ENCODE measurements at places on chromosomes 3 and 15.

GRCh38 chr3:141114816-141115460 is 63.8 kb downstream of the SPSB4 start:
- DNase-seq, result no peak

- DNase-seq, result no peak
Observed at GRCh38 chr15:56744701-56745683, 11.7 kb upstream of the ZNF280D start.

DNA sequence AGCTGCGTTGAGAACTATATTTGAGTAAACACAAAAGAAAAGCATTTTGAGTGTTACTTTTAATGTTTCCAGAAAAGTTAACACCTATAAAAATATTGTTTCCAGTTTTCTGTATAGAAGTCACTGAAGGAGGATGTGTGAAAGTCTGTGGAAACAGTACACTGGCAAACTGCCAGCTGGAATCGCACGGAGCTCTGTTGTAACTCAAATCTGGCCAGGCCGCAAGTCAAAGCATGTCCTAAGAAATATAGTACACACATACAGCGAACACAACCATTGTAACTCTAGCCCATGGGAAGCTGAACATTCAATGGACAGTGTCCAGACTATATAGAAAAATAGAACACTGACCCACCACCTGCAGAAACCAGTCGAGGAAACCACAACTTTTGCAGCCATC is 657.2 kb downstream of the FHIT start:
- no peak for DNase-seq

DNA sequence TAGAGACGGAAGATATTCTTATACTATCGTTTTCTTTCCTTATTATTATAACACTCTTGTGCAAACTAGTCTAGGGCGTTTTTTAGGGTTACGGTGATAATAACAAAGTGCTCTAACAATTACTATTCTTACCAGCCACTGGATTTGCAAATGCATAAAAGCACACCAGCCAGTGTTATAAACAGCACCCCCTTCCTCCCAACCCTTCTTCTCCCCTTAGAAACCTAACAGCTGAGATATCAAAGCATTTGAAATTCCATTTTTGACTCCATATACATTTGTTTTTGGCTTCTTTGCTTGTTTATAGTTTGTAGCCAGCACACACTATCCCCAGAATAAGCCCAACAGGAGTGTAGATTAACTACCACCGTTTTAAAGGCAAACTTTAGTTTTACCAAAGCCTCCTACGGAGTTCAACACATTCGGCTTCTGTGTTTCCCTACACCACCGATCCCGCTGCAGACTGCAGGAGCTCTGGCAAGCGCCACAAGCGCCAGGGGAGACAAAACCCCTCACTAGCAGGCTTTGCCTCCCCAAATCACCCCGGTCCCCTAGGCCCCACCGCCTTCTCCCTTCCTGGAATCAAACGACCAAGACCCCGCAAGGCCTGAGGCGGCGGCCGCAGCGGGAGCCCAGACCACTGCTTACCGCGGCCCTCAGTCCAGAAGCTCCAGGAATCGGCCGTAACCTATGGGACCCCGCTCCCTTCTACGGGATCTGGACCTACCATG is 461 bp downstream of the COPB2 start:
- DNase-seq, result peak; percentile 4

DNA sequence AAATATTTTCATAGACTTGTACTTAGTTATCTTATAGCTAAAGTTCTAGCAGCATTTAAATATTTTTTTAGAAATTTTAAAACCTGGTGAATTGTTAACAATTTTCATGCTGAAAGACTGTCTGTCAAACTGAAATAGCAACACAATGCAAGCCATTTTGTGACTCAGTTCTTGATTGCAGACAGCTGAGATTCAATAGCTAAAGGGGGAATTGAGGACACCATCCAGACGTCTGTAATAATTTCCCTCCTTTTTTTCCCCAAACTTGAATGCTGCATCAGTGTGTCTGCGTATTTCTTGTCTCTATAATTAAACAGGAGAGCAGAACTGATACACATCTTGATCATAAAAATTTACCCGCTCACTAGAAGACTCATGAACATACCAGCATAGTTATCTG is 468.3 kb downstream of the GBE1 start:
- no peak for DNase-seq

GRCh38 chr3:57756528-57757401 is 656 bp downstream of the SLMAP start:
- DNase-seq, result no peak

- DNase-seq, result no peak
Observed at GRCh38 chr3:84820906-84821305, 137.9 kb upstream of the CADM2 start.

- DNase-seq, result no peak
Observed at GRCh38 chr15:55552451-55552850, 35.7 kb downstream of the PYGO1 start.

DNA sequence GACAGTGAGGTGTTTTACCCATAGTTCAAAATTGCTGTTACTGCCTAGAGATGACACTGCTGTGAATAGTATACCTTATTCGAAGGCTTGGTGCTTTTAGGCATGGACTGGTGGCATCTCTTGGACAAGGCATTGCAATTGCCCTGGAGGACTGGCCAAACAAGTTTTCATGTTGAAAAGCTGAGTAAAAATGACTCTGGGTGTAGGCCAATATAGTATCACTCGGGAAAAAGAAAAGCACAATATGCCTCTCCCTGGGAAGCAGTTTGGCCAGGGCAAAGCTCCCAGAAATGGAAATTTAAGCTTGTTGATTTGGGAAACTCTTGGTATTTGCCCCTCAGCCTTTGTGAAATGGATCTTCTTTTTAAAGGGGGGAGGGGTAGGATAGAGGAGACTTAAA is 54.8 kb downstream of the ZNF609 start:
- no peak for DNase-seq

DNA sequence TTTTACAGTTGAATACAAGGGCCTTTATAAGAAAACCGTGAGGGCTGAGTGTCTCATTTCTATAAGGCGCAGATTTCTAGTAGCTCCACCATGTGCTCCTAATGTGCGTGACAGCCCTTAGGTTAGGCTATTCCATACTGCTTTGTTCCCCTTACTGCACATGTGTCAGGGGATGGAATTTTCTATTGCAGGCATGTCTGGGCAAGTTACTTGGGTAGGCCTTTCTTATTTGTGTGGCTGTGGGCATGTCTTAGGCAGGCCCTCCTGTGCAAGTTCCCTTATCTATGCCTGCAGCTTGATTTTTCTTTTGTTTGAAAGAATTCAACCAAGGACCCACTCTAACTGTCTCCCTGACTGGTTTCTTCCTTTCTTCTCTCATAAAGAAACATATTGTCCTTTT is 434.2 kb upstream of the CNTN3 start:
- no peak for DNase-seq

- DNase-seq, result no peak
Observed at GRCh38 chr3:12585970-12586369, 29.1 kb downstream of the MKRN2 start.

GRCh38 chr3:108474581-108474980 is 35.8 kb downstream of the MYH15 start:
- DNase-seq, result no peak

GRCh38 chr3:69413551-69414207 is 27.8 kb upstream of the FRMD4B start:
- DNase-seq, result no peak

DNA sequence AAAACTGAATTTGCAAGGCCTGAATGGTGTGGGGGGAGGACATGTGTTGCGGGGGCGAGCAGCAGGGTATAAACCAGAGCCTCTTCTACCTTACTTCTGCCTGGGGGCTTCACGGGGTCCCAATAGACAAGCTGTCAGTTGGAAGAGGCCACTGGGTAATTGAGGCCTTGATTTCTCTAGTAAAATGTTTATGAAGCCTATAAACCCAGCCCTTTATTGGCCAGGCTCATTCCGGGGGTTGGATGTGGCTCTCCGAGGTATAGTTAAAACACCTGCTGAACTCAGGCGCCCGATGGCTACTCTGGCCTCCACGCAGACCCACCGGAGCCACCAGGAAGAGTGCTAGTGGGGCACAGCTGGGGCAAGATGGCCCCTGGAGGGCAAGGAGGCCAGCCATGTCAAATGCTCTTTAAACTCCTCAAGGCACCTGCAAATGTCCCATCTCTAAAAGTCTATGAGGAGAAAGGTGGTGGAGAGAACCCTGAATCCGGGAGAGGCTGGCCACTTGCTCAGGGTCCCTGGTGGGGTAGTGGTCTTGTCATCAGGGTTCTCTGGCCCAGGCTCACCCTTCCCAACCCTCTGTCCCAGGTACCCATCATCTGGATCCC is 34.3 kb downstream of the IGDCC3 start:
- DNase-seq, result no peak

DNA sequence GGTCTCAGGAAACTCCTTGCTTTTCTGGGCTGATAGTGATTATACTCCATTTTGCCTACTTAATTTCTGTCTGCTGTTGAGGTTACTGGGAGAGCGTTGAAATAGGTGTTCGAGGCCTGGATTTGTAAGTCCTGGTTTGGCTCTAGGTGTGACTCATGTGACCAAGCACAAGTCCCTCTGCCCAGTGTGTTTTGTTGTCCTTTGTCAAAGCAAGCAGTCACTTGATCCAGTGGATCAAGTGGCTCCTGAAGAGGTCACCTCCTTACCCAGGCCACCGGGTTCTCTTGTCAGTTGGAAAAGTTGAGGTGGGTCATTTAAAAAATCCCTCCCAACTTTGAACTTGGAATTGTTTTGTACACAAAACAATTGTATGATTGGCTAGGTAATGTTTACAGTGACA is 70.0 kb downstream of the LPP start:
- no peak for DNase-seq

GRCh38 chr3:192831111-192831644 is 86.5 kb downstream of the MB21D2 start:
- DNase-seq, result no peak

DNA sequence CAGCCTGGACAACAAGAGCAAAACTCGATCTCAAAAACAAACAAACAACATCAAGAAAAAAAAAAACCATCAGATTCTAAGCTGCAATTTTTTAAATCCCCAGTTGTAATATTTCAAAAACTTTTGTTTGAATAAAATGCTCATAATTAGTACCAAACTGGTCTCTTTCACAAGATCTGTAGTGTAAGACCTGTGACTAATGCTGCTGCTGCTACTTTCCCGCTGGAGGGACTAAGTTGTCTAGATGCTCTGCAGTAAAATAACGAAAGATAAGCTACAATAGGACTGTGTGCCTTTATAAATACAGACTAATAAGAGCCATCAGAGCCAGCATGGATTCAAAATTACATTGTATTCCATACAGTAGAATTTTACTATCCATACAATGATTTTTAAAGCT is 45.4 kb downstream of the TM4SF4 start:
- DNase-seq, result no peak

GRCh38 chr3:123869165-123869564 is 15.0 kb downstream of the MYLK start:
- DNase-seq, result no peak

- DNase-seq, result no peak
Observed at GRCh38 chr15:39192979-39193560, 387.8 kb upstream of the THBS1 start.

DNA sequence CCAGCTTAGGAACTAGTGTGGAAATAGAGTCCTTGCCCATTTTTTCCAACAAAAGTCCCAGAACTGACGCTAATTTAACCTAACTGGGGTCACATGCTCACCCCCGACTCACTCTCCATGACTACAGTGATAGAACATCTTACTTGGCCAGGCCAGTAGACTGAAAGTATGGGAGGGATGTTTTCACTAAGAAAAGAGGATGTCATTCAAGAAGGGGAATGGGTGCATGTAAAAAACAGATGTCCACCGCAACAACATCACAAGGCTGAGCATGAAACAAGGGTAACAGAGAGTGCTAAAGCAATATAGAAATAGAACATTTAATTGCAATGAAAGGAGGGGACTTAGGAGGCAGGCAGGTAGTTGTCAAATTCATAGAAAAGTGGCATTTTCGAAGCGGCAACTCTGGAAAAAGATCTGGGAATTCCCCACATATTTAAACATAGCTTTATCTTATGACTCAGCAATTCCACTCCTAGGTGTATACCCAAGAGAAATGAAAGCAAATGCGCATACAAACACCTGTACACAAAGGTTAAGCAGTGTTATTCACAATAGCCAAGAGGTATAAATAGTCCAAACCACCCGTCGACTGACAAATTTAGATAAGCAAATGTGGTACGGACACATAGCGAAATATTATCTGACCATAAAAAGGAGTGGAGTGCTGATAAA is 41.1 kb upstream of the UBE2E2 start:
- no peak for DNase-seq

GRCh38 chr15:99181545-99181971 is 67.8 kb downstream of the TTC23 start:
- no peak for DNase-seq

- no peak for DNase-seq
Observed at GRCh38 chr3:155386919-155387318, 93.4 kb upstream of the STRIT1 start.

GRCh38 chr3:160409812-160410610 is 10.6 kb downstream of the SMC4 start:
- no peak for DNase-seq

DNA sequence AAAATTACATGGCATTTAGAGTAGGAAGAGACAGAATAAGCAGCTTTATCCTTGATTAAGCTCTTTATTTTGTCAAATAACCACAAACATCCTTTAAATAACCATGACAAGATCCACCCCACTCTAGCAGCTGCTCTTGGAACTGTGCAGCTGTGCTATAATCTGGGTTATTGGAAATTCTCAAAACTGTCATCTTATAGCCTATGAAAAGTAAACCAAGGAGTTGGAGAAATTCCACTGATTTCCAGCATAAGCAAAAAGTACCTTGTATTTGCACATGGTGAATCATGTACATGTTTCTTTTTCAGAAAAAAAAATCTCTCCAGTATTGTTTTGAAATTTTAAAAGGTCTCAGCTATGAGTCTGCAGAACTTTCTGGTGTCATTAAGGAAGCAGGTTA is 88.8 kb upstream of the ABI3BP start:
- DNase-seq, result no peak

- no peak for DNase-seq
Observed at GRCh38 chr3:53815067-53815466, 31.2 kb downstream of the CHDH start.

DNA sequence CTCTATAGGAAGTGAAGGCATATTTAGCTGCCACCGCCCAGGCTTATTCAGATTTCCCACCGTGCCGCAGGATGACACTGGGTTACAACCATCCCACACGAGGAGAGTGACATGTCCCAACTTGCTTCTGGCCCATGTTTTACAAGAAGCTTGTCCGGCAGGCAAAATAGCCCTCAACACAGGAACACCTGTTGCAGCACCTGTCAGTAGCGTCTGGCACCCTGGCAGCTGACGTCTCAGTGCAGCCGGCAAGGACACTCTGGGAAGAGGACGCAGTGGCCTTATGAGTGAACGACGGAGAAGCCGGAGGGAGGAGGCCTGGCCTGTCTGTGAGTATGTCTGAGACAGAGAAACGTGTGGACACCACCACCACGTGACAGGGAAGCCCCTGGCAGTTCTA is 32.1 kb downstream of the FAM174B start:
- no peak for DNase-seq

- no peak for DNase-seq
Observed at GRCh38 chr15:63968122-63968524, 78.2 kb downstream of the DAPK2 start.

GRCh38 chr3:72196377-72196929 is 411.5 kb upstream of the PROK2 start:
- DNase-seq, result no peak
